ENCODE measurements at places on chromosomes 12 and 14. TPM values are rescaled to one million over a fixed set of nuclear protein-coding genes. Genes with fewer than 3 reads are reported as not detected.
A peak's percentile ranks its signal among the peaks of the same experiment; 100 is the strongest.

DNA sequence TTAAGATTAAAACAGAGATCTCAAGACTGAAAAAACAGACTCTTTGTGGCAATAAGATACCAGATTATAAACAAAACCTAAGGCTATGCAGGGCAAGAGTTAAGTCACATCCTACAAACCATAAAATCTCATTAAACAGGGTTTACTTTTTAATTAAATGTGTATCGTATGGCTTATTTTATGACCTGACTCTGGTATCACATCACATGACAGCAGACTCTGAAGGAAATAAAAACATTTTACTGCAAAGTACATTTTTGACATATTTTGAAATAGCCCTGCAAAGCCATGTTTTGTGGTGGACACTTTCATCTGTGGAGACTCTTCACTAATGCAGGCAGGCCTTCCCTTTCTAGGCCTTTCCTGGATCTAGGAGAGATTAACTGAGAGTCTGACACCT lies 327.6 kb upstream of the CLEC14A start:
- no peak for DNase-seq

DNA sequence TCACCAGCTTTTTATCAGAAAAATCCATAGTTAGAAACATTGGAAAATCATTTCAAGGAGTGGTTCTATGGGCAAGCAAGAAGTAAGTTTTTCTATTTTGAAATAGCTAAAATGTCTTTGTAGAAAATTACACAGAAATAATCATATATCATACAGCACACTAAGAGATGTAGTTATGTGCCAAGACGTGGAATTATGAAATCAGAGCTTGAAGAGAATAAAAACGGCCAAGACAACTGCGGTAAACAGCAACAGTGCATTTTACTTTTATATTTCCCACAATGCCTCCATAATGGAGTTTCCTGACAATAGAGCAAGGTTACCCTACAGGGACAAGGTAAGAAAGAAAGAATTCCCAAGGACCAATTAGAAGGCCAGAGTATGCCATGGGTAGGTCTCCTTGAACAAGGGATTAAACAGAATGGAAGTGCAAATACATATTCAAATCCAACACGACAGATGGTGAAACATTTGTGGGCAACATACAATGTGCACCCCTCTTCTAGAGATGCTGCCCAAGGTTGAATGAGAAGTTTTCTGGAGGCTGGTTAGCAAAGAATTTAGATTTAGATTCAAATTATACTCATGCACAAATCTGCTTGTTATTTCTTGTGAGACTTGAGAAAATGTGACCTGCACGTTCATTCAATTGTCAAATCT lies 76.1 kb upstream of the BTG1 start:
- DNase-seq, result no peak

DNA sequence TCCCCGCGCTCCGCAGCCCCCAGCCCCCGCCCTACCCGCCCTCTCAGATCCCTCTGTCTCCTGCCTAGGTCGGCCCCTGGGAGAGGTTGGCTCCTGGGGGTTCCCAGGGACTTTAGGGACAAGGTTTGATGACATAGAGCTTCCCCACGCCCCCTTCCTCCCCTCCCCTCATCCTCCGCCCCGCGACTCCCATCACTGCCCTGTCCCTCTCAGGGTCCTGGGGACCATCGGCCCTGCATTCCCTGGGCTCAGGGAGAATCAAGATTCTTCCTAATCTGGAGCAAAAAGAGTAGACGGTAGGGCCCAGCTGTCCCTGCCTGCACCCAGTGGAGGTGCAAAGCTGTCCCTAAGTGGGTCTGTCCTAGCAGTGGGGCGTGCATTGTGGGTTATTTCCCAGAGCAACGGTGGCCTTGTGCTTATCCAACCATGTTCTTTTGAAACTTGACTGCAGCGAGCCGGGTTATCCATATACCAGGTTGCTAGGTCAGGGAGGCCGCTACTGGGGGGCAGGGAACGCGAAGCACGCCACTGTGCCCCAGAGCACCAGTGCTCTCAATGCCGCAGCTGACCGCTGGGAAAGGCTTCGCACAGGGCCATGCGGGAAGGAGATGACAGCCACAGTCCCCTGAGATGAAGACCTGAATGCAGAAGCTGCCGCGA lies 124.4 kb upstream of the PRMT8 start:
- DNase-seq, result no peak

GRCh38 chr12:90965204-90965603 lies 10.2 kb upstream of the CCER1 start:
- no peak for DNase-seq

- DNase-seq, result no peak
Observed at GRCh38 chr12:92464911-92465310, 237.9 kb upstream of the PLEKHG7 start.

DNA sequence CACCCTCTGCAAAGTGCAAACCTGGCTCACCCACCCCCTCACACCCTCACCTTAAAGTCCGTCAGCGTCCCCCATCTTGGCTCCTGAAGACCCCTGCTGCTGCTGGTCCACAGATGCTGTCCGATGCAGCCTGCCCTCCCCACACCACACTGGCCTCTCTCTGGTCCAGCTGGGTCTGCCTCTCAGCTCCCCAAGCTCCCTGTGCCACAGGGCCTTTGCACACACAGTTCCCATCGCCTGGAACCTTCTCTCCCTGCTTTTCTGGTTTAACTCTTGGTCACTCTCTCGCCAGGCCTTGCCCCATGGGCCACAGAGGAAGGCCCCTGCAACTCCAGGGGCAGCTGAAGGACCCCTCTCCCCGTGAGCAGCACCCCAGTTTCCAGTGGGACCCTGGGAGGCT lies 44.9 kb downstream of the TESC start:
- DNase-seq, result no peak

GRCh38 chr14:59538936-59539335 lies 37.7 kb downstream of the CCDC175 start:
- DNase-seq, result no peak

- DNase-seq, result no peak
Observed at GRCh38 chr14:61344437-61345150, 23.2 kb downstream of the PRKCH start.

GRCh38 chr12:114241973-114242434 lies 163.9 kb downstream of the TBX5 start:
- DNase-seq, result peak; percentile 58

The MUCL1 gene
- total RNA-seq, result not detected
